ENCODE measurements at places on chromosomes 1 and 21.

- DNase-seq = peak; percentile 24
These were observed 2.6 kb upstream of the CC2D1B start for GRCh38 chr1:52368383-52369172.

- DNase-seq = no peak
These were observed 7.9 kb downstream of the THBS3 start for GRCh38 chr1:155199792-155200191.

DNA sequence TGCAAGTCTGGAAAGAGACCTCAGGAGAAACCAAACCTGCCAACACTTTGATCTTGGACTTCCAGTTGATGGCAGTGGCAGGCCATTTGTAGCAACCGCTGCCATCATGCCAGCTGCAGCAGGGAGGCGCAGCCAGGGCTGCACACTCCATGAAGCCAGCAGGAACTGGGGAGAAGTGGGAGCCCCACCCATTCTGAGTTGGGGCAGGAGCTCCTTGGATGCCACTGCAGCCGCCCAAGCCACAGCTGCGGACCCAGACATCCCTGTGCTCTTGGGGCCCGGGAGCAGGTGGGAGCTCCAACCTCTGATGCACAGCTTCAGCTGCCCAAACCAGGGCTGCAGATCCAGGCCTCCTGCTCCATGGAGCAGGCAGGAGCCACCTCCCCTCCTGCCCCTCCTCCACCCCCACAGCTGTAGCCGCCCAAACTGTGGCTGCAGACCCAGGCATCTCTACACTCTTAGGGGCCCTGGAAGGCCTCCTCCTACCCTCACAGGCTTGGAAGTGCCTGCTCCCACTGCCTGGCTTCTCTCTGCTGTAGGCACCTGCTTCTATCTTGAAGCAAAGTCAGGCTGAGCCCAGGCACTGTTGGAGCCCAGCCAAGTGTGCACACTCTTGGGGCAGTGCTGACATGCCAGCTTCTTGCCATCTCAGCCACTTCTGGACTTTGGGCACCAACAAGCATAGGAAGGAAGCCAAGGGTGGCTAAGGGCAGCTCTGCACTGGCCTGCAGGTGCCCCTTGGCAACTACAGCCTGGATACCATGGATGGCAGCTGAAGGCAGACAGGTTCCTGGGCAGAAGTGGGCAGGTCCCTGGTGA is 20.0 kb upstream of the DISP1 start:
- no peak for DNase-seq

- DNase-seq = no peak
These were observed 98.1 kb downstream of the PLD5 start for GRCh38 chr1:242426271-242426905.

GRCh38 chr1:37255136-37255795 is 219.1 kb upstream of the ZC3H12A start:
- peak; percentile 63 for DNase-seq

- peak; percentile 82 for DNase-seq
These were observed 9.2 kb upstream of the SFPQ start for GRCh38 chr1:35202048-35202719.

DNA sequence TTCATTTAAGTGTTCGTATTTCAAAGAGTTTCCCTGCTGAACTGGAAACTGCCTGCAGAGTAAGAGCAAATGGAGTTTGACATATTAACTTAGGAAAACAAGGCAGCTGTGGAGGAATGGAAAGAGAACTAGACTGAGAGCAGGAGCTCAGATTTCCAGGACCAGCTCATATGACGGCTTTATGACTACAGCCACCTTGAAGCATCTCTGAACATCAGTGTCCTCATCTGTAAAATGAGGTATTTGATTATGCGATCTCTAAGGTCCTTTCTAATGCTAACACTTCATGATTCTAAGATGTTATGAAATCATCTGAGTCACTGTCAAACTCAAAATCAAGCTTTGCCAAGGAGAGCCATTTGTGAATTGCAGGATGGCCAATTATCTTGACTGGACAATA is 112.3 kb downstream of the PRRX1 start:
- no peak for DNase-seq

All from NCI-H1092 (cell line).